ENCODE measurements at places on chromosomes 12 and 14.

GRCh38 chr12:71904629-71905028, 34.0 kb upstream of the TPH2 start:
- DNase-seq, result peak; percentile 8

DNA sequence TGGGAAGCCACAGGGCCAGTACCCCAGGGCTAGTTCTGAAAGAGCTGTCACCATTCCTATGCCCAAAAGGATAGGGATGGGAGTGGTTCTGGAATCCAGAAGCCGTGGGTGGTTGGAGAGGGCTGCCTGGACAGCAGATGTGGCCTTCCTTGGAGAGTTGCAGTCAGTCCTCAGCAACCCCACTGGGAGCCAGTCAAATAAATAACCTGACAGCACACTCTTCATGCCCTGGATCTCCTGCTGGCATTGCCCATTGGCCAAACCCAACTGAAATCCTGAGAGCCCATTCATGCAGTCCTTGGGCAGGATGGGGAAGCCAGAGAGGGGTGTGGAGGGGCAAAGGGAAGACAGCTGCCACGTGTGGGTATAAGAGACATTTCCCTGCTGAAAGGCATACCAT, 128.2 kb downstream of the PTPN11 start:
- DNase-seq, result no peak

GRCh38 chr12:42612231-42612613, 22.7 kb upstream of the PRICKLE1 start:
- no peak for DNase-seq

- DNase-seq, result peak; percentile 62
Observed at GRCh38 chr14:103385929-103386712, 906 bp downstream of the MARK3 start.

- DNase-seq, result peak; percentile 21
Observed at GRCh38 chr14:63454863-63455622, 88.1 kb downstream of the PPP2R5E start.

- DNase-seq, result no peak
Observed at GRCh38 chr14:27315477-27315876, 717.6 kb upstream of the NOVA1 start.

- DNase-seq, result peak; percentile 50
Observed at GRCh38 chr14:49858383-49858782, 5.8 kb upstream of the NEMF start.
